GM03348 (cell line): ENCODE measurements at places on chromosomes 1 and 21.

GRCh38 chr1:55718758-55719671 is 503.9 kb upstream of the USP24 start:
- peak; percentile 87 for DNase-seq

GRCh38 chr21:41250519-41250918 is 66.1 kb upstream of the FAM3B start:
- DNase-seq = no peak

- no peak for DNase-seq
Observed at GRCh38 chr1:18602533-18603211, 28.0 kb upstream of the PAX7 start.

- no peak for DNase-seq
Observed at GRCh38 chr1:21184276-21184675, 7.6 kb upstream of the EIF4G3 start.

DNA sequence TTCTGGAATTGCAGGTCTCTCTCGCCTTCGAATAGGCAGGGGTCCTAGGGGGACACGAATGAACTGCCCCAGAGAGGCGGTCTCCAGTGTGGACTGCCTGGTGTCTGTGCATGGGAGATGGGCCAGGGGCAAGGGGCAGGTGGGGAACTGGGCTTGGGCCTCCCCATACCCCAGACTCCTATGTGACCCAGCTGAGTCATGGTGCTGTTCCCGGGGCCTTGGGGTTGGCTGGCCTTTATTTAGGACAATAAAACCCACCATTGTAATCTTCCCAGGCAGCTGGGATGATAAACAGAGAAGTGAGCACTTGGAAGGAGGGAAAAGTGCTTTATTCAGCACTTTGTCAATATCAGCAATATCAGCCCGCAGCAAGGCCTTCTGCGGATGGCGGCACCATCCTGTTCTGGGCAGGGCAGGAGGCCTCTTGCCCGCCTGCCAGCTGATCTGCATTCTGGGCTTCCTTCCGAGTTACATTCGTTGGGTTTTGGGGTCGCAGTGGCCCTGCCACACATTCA is 209.0 kb upstream of the TMEM51 start:
- no peak for DNase-seq

DNA sequence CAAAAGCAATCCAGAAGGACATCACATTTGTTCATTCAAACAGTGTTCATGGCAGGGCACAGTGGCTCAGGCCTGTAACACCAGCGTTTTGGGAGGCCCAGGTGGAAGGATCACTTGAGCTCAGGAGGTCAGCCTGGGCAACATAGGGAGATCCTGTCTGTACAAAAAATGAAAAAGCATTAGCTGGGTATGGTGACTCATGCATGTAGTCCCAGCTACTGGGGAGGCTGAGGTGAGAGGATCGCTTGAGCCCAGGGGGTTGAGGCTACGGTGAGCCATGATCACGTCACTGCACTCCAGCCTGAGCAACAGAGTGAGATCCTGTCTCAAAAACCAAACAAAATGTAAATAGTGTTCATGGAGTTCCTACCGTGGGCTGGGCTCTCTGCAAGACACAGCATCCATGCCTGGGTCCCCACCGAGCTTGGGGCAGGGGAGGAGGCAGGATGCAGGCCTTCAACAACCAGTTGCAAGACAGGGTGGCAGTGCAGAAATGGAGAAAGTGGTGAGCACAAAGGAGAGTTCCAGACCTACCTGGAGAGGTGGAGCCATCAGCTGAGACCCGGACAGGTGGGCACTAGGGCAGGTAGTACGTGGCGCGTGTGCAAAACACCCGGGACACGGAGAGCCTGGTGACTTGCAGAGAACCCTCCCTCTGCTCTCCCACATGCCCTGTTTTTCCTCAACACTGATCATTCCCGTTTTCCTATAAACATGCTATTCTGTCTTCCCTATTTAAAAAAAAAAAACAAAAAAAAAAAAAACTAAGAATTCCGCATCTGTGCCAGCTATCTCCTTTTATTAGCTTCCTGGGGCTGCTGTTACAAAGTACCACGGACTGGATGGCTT is 138.9 kb downstream of the TOMM20 start:
- no peak for DNase-seq

DNA sequence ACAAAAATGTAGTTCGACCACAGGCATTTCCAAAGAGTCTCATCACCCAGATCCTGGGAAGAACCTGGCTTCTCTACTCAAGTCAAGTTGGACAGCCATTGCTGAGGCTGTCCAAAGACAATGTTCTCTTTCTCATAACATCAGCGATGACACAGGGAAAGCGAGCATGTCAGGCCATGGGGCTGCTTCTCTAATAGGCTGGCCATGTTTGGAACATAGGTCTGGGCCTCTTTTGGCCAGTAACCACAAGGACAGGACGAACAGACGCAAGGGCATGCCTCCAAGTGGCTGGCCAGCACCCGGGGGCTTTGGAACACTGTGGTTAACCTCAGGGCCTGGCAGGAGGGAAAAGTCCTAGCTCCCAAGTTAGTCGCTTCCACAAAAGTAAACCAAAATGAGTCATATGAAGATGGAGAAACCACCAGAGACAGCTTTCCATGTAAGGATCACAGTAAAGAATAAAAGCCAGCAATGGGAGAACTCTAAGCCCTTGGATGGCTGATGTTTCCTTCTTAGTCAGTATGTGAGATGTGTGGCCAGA is 80.6 kb upstream of the SLC44A3 start:
- peak; percentile 81 for DNase-seq

DNA sequence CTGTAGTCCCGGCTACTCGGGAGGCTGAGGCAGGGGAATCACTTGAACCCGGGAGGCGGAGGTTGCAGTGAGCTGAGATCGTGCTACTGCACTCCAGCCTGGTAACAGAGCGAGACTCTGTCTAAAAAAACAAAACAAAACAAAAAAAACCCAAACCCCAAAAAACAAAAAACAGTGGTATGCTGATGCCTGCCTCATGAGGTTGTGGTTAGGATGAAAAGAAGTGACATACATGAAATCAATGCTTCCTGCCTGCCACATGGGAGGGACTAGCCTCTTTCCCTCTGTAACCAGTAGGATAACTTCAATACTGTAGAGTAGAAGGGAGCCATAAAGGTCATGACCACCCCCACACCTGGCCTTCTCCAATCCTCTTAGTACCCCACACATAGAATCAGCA is 55.2 kb downstream of the TENT5C start:
- no peak for DNase-seq

GRCh38 chr1:228410015-228410414 is 3.4 kb upstream of the TRIM11 start:
- no peak for DNase-seq

- no peak for DNase-seq
Observed at GRCh38 chr1:150545486-150546032, 3.6 kb upstream of the ADAMTSL4 start.

- no peak for DNase-seq
Observed at GRCh38 chr1:221274373-221274772, 395.1 kb downstream of the HLX start.
